ENCODE measurements at places on chromosomes 11 and 22.
A peak's percentile ranks its signal among the peaks of the same experiment; 100 is the strongest.

DNA sequence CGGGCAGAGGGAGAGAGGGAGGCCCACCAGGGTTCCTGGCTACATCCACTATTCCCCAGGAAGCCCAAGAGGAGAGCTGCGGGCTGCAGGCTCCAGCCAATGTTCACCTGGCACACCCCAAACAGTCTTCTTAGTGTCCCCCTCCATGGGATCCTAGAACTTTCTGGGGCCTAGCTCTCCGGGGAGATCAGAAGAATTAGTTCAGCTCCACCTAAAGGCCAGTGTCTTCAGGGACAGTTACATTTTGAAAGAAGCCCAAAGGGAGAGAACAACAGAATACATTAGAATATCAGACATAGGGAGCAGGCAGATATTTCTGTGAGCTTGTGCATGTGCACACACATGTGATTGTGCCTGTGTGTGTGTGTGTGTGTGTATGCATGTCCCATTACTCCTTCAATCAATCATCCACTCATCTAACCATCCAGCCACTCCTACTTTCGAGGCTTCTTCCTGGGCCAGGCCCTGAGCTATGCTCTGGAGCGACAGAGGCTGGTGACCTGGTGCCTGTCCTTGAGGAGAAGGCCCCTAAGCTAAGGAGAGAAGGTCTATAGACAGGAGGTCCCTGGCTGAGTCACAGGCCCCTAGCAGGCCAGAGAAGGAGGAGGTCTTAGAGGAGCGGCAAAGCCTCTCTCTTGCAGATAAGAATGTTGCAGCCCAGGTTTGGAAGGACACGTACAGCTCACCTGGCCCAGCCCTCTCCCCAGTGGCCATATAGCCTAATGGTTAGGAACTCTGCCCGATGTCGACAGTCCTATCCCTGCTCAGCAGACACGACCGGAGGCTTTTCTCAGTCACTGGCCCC, 165.5 kb downstream of the DSCAML1 start:
- H3K4me1 ChIP-seq = no peaks in the 10 kb centered on the region
- H3K27ac ChIP-seq = no peak overlapping the region
- H3K27me3 ChIP-seq = no peaks in the 10 kb centered on the region
- no peak overlapping the region for H3K4me3 ChIP-seq
- DNase-seq = no peak

- H3K4me1 ChIP-seq = no peaks in the 10 kb centered on the region
- no peak overlapping the region for H3K4me3 ChIP-seq
- no peak overlapping the region for H3K27ac ChIP-seq
- H3K36me3 ChIP-seq = no peaks in the 10 kb centered on the region
Observed at GRCh38 chr22:18999008-18999407, 62.9 kb upstream of the PRODH start.

DNA sequence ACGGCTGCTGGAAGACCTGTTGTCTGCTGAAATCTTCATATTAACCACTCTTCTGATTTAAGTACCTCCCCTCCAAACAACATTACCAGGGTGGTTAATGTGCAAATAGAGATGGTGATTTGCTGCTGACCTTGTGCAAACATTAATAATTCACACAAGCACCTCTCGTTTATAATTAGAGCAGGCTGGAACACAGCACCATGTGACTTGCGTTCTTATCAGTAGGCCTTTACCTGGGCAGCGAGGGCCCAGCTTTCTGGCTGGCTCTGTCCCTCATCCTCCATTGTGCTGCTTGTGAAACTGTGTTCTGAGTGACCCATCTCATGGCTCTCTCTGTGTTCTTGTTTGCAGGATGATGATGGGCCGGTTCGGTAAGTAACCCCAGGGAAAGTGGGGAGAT, 41.0 kb upstream of the PARVG start:
- H3K4me3 ChIP-seq = no peak overlapping the region
- peaks cover 36% of the 10 kb centered on the region for H3K36me3 ChIP-seq
- no peak overlapping the region for H3K27ac ChIP-seq
- H3K4me1 ChIP-seq = no peaks in the 10 kb centered on the region
- no peak for DNase-seq

- DNase-seq = no peak
- peaks cover 27% of the 10 kb centered on the region for H3K36me3 ChIP-seq
- H3K27ac ChIP-seq = no peak overlapping the region
- no peaks in the 10 kb centered on the region for H3K27me3 ChIP-seq
- H3K4me3 ChIP-seq = no peak overlapping the region
- no peaks in the 10 kb centered on the region for H3K4me1 ChIP-seq
Observed at GRCh38 chr22:46429325-46429853, 93.9 kb downstream of the TRMU start.

DNA sequence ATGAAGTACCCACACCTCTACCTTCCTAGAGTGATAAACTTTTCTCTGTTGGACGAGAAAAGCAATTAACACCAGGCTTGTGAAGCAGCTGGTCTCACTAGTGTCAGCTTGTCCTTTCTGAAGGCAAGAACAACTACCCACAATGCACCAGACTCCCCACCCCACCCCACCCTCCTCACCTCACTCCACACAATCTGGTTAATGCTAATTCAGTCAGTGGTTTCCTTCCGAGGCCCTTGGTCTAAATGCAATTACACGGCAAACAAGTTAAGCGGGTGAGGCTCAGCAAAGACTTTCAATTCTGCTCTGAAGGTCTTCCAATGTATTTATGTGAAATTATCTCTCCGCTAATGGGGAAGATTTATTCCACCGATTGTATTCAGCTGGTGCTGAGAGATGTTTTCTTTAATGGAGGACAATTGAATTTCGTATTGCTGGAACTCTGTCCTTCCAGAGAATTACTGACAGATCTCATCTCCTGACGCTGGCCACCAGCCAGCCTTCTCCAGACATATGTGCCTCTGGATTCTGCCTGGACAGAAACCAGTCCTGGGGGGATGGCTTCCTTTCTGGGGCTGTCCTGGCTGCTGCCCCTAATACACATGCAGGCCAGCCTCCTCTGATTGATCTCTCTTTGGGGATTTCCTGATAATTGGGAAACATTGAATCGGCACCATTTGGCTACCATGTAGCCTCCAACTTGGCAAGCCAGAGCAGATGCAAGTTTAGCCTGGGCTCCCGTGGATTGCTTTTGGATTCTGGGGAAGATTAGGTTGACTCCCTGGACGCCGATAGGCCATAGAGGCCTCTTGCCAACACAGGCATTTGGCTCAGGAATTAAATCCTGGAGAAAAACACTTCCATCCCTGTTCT, 165.8 kb upstream of the NARS2 start:
- H3K4me1 ChIP-seq = peaks cover 32% of the 10 kb centered on the region
- no peak overlapping the region for H3K27ac ChIP-seq
- no peak overlapping the region for H3K4me3 ChIP-seq
- no peaks in the 10 kb centered on the region for H3K27me3 ChIP-seq

DNA sequence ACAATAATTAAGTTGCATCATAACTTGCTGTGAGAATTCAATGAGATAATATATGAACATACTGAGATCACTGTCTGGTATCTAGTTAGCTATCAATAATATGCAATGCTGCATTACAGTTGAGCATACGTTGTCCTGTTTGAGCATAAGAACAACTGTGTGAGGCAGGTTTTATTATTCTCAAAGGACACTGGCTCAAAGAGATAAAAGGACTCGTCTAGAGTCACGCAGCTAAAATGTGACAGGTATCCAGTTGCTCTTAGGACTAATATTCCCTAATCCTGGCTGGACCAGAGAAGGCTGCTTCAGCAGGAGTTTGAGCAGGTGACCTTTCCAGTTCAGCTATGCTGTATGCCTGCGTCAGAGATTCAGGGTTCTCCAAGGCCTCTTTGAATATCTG, 92.5 kb downstream of the PLEKHA7 start:
- no peaks in the 10 kb centered on the region for H3K36me3 ChIP-seq
- H3K4me3 ChIP-seq = no peak overlapping the region
- DNase-seq = no peak
- no peak overlapping the region for H3K27ac ChIP-seq
- peaks cover 36% of the 10 kb centered on the region for H3K4me1 ChIP-seq

GRCh38 chr22:27612115-27612514, 189.4 kb downstream of the MN1 start:
- DNase-seq = no peak
- H3K27ac ChIP-seq = no peak overlapping the region
- no peak overlapping the region for H3K4me3 ChIP-seq
- H3K27me3 ChIP-seq = peaks cover 37% of the 10 kb centered on the region
- H3K36me3 ChIP-seq = no peaks in the 10 kb centered on the region

DNA sequence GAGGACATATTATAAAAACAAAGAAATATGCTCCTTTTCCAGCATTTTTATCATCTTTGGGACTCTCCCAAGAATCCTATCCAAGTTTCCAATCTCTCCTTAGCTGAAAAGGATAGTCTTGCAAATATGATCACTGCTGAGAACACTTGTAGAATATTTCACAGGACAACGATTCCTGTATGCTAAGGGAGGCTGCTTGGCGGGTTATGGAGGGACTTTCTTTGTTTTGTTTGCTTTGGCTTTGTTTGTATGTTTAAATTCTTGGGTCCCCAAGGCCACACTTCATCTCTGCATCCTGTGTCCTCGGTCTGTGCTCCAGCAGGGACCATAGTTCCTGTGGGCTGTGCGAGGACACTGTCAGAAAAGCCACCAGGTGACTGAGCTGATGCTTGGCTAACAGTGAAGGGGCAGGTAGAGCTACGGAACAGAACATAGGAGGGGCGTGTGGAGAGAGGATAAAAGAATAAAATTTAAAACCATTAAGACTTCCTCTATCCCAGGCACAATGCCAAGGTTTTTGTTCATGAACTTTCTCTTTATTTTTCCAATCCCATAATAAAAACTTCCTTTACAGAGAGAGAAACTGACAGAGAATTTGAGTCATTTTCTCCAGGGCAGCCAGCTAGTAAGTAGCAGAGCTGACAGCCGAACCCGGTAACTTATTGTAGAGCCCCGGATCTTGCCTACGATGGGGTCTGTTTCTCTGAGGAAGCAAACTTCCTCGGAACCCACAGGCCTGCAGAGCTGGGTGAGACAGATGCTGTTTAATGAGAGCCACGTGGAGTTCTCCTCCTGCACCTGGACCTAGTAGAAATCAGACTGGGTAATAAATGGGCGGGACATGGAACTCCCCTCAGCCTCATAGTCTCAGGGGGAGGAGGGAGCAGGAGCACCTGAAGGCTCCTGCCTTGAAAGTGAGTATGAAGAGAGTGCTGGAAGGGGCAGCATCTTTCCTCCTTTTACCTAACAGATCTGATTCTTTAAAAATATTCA, at the start of gene IZUMO1R:
IZUMO1R (plus strand) TSS at position 615 of the 993 bp plus-strand sequence. CDS start 1,057 bp downstream, outside the sequence.
- H3K27me3 ChIP-seq = no peaks in the 10 kb centered on the region
- no peak for DNase-seq
- H3K27ac ChIP-seq = no peak within 1 kb of the TSS
- no peaks in the 10 kb centered on the region for H3K4me1 ChIP-seq
- no peaks in the 10 kb centered on the region for H3K36me3 ChIP-seq

GRCh38 chr22:23789638-23790037, 2.9 kb downstream of the SMARCB1 start:
- peaks cover 29% of the 10 kb centered on the region for H3K36me3 ChIP-seq
- no peak overlapping the region for H3K27ac ChIP-seq
- no peak for DNase-seq

GRCh38 chr11:7186190-7186589, 65.5 kb upstream of the SYT9 start:
- no peak overlapping the region for H3K27ac ChIP-seq
- no peak for DNase-seq
- no peaks in the 10 kb centered on the region for H3K27me3 ChIP-seq
- no peaks in the 10 kb centered on the region for H3K36me3 ChIP-seq
- H3K4me1 ChIP-seq = no peaks in the 10 kb centered on the region

- no peak overlapping the region for H3K4me3 ChIP-seq
- H3K27me3 ChIP-seq = peaks cover 21% of the 10 kb centered on the region
- DNase-seq = no peak
- no peaks in the 10 kb centered on the region for H3K4me1 ChIP-seq
- H3K36me3 ChIP-seq = no peaks in the 10 kb centered on the region
- H3K27ac ChIP-seq = no peak overlapping the region
Observed at GRCh38 chr11:117438371-117439000, 110.8 kb downstream of the CEP164 start.

GRCh38 chr11:112753706-112754105, 207.5 kb upstream of the NCAM1 start:
- no peaks in the 10 kb centered on the region for H3K4me1 ChIP-seq
- no peak for DNase-seq
- peaks cover 7% of the 10 kb centered on the region for H3K27me3 ChIP-seq
- H3K36me3 ChIP-seq = no peaks in the 10 kb centered on the region
- no peak overlapping the region for H3K27ac ChIP-seq
- H3K4me3 ChIP-seq = no peak overlapping the region

GRCh38 chr11:104464691-104465090, 300.7 kb upstream of the PDGFD start:
- no peaks in the 10 kb centered on the region for H3K36me3 ChIP-seq
- H3K27ac ChIP-seq = no peak overlapping the region
- H3K4me3 ChIP-seq = no peak overlapping the region
- no peaks in the 10 kb centered on the region for H3K27me3 ChIP-seq
- DNase-seq = no peak

GRCh38 chr22:44097263-44098020, 73.3 kb downstream of the PARVB start:
- no peak overlapping the region for H3K4me3 ChIP-seq
- H3K27ac ChIP-seq = no peak overlapping the region
- H3K27me3 ChIP-seq = no peaks in the 10 kb centered on the region
- no peak for DNase-seq
- no peaks in the 10 kb centered on the region for H3K4me1 ChIP-seq

GRCh38 chr11:73306977-73307322, 1.1 kb upstream of the ARHGEF17 start:
- peaks cover 29% of the 10 kb centered on the region for H3K4me1 ChIP-seq
- no peak for DNase-seq
- peak overlapping the region; percentile 63 for H3K4me3 ChIP-seq
- H3K27ac ChIP-seq = no peak overlapping the region
- no peaks in the 10 kb centered on the region for H3K36me3 ChIP-seq

DNA sequence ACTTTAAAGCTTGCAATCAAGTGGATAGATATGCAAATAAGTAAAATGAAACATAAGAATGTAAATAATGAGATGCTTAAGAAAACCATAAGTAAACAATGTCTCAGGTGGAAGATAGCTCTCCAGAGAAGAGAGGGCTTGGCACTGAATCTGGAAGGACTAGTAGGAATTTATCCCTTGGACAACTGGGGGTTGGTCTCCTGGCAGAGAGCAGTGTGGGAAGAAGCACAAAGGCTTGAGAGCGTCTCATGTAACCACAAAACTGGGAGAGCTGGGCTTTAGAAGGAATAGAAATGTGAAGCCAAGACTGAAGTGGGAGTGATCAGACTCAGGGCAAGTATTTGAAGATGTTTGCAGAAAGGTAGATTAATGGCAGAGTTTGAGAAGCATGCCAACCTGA, 31.3 kb downstream of the CARD18 start:
- H3K4me1 ChIP-seq = peaks cover 6% of the 10 kb centered on the region
- H3K36me3 ChIP-seq = no peaks in the 10 kb centered on the region
- no peaks in the 10 kb centered on the region for H3K27me3 ChIP-seq
- no peak for DNase-seq

DNA sequence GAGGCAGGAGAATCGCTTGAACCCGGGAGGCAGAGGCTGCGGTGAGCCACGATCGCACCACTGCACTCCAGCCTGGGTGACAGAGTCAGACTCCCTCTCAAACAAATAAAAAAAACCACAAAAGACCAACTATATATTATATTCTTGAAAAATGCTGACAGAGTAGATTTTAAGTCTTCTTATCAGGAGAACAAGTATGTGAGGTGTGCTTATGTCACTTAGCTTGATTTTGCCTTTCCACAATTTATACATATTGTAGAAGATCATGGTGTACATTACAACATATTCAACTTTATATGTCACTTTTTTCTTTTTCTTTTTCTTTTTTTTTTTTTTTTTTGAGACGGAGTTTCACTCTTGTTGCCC, 24.1 kb upstream of the CARS1 start:
- no peaks in the 10 kb centered on the region for H3K36me3 ChIP-seq
- no peaks in the 10 kb centered on the region for H3K4me1 ChIP-seq
- no peak for DNase-seq
- no peak overlapping the region for H3K27ac ChIP-seq
